ENCODE measurements at places on chromosomes 4 and X.

- peak; percentile 66 for DNase-seq
Observed at GRCh38 chr4:84965553-84966381, 723 bp downstream of the WDFY3 start.

DNA sequence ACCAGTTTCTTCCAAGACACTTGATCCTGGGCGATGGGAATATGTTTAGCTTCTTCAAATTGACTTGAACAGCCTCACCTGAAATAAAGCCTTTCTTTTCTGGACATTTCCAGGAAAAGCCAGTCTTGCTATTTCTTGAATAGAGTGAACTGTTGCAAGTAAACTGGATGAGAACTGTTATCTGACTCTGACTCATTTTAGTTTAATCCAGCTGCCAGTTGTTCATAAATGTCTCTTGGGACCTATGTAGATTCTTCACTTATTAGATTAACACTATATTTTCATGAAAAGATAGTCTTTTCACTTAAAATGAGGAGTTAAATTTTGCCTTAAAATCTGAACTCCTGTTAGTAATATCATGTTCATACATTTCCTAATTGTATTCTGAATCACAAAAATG is 615.4 kb upstream of the GALNT7 start:
- no peak for DNase-seq

DNA sequence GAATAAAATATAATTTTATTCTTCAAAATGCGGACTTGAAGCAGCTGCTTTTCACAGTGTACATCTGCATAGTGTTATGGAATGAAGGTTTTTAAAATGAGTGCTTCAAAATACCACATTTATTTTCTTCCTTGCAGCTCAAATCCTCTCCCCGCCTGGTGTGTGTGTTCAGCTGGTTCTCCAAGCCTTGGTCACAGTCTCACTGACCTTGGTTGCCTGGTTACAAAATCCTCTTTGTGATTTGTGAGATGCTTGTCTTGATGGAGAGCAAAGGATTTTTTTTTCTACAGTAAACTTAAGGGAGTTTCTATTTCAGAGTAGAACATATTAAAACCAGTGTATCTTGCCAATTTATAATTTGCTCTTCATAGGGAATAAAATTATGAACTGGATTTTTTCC is 139.2 kb downstream of the PCDH18 start:
- no peak for DNase-seq

GRCh38 chrX:41445781-41446358 is 1.3 kb upstream of the NYX start:
- no peak for DNase-seq

- no peak for DNase-seq
Observed at GRCh38 chrX:68685685-68686084, 38.2 kb downstream of the STARD8 start.

DNA sequence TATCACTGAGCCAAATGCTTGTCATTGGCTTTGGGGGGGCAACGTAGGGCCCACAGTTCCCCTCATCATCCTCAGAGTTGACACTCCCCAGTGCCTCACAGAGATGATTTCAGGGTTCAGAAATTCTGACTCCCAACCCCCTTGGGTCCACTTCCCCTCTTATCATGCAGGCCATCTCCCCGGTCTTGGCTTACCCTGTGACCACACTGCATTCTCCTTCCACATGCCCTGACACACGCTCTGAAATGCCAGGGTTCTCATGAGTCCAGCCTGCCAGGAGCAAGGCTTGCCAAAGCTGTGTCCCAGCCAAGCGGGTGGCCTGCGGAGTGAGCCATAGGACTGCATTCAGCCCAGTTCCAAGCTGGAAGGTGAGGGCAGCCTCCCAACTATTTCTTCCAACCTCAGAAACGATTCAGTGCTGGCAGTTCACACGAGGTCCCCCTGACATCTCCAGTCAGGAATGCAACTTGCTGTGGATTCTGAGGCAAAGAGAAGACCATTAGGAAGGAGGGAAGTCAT is 101.2 kb downstream of the SMIM20 start:
- DNase-seq = peak; percentile 34

DNA sequence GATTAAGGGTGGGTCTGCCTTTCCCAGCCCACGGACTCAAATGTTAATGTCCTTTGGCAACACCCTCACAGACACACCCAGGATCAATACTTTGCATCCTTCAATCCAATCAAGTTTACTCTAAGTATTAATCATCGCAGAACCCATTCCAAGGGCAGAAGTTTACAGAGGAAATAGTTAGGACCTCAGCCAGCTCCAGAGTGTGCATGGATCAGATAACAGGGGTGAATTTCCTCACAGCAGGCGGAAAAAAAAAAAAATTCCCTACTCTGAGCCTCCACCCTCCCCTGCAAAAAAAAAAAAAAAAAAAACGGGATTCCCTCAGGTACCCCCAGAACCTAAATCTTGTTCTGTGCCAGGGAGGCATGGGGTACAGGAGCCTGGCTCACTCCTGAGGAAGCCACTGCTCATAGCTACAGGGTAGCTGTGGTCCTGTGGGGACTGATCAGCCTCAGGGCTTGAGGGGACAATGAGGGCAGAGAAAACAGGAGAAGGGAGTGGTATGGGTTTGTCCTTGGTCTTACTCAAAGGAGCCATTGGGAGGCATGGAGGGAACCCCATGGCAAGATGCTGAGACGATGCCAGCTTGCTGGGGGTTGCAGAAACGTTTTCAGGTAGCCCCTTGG is 113.0 kb downstream of the DHRSX start:
- DNase-seq = no peak

DNA sequence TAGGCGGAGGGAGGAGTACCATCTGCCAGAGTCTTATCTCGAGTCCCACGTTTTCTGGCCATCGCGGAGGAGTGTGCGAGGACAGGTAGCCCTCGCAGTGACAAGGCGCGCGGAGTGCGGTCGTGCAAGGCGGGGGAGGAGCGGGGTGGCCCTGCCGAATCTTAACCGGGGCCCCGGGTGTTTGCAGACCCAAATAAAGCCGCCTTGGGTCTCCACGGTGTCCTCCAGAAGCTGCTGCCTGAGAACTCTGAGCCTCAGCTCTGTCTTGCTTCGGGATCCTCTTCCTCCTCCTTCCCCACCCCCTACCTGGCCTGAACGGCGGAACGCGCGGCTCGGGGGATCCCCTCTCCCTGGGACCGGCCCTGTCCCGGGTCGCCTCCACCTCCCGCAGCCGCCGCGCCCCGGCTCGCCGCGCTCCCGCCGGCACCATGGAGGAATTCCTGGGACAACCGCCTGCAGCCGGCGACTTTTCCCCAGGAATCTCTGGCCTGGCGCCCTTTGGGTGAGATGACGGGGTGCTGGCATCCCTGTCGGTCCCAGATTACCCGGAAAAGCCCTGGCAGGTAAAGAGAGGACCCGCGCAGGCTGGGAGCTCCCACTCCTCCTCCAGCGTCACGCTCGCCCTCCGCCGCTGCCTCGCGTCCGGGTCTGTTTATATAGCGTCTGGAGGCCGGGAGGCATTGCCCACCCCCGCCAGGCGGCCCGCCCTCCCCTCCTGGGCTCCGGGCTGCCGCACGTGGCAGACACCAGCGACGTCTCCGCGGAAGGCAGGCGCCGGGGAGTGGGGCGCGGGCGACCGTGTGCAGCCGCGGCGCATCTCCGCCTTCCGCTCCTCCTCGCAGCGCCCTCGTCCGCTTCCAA is at the start of gene GALNTL6:
GALNTL6 (plus strand) TSS at position 740 of the 861 bp plus-strand sequence.
- no peak for DNase-seq

DNA sequence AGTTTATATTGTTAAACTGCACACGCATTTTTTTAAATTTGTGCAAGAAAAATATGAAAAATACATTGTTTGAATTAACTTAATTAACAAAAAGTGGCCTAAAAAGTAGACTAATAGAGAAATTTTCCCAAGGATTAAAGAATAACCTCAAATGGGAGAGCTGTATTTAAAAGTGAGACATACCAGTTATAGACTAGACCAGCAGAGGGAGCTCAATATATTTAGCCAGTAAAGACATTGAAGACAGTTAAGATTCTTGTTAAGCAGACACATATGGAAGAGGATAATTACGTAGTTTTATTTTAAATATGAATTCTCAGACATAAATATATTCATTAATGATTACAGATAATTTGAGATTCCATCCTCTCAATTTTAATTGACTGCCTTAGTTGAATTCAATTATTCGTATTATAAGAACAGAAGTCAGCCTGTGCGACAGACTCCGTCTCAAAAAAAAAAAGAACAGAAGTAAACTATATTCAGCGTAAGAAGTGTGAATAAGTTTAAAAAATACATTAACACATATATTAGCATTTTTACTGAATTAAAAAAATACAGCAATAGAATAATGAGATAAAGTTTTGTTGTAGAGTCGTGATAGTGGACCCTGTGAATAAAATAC is 64.8 kb downstream of the GLRA3 start:
- DNase-seq = no peak

DNA sequence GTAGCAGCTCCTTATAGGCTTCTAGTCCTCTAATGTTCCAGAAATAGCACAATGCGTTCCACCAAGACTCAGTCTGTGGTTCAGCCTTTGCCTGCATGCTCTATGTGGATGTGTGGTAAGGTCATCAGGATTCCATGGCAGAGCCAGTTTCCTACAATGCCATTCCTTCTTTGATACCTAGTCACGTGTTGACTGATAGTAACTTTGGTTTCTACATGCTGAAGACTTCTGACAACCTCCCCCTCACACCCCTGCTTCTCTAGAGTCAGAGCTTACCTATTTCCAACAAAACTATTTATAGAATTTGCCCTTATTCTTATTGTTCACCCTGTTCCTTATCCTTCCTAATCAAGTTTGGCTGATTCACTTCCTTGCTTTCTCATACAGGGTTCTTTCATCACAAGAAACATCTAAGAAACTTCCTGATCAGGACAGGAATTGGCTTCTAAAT is 81.1 kb downstream of the CT47B1 start:
- DNase-seq = no peak

GRCh38 chr4:10671366-10671765 is 13.2 kb downstream of the CLNK start:
- no peak for DNase-seq

DNA sequence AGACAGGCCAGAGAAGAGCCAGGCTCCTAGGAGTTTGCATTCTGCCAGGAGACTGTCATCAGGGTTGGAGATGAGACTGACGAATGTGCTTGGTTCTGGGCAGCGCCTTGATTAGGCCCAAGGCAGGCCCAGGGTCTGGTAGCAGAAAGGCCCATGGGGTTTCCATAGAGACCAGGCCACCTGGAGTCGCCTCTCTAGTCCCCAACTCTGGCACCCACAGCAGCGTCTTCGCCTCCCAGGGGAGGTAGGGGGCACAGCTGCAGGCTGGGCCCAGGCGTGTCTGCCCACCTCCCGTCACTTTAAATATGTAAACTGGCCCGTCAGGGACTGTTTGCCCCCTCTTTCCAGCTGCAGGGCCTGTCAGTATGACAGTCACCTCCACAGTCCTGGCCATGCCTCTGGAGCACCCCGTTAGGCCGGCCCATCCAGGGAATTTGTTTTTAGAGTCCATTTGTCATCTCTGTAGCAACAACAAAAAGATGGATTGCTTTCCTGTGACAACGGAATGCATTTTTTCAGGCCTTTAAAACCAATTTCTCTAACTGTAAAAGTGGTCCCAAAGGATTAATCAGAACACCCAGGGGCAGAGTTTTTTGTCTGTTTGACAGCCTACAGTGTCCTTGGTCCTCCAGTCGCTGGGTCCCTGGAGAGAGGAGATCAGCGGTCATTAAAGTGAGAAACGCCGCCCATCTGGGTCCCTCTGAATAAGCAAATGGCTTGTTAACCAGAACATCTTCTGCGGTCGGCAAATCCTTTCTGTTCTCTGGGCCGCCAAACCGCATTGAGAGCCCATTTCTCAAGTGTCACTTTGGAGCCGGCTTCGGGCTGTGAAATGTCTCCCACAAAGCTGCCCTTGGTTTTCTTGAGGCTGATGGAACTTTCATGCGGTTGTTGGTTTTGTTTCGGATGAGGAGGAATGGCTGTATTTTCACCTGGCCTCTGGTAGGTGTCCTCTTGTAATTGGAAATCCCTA is 153.0 kb upstream of the PSAPL1 start:
- DNase-seq = no peak

DNA sequence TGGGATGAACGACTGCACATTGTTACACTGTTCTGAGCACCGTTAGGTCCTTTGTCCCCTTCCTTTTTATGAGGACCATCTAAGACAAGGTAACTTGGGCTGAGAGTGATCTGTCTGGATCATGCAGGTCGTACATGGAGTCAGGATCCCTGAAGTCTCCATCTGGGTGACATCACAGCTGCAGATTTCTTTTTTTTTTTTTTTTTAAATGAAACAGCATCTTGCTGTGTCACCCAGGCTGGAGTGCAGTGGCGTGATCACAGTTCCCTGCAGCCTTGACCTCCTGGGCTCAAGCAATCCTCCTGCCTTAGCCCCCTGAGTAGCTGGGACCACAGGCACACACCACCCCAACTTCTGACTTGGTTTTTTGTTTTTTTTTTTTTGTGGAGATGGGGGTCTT is 16.5 kb downstream of the SHROOM2 start:
- no peak for DNase-seq

GRCh38 chr4:186485561-186486062 is 69.8 kb downstream of the MTNR1A start:
- no peak for DNase-seq

GRCh38 chrX:5644776-5645175 is 583.9 kb downstream of the NLGN4X start:
- no peak for DNase-seq

- DNase-seq = no peak
Observed at GRCh38 chr4:10741961-10742699, 57.6 kb upstream of the CLNK start.

GRCh38 chr4:105196523-105197145 is 50.0 kb downstream of the TET2 start:
- DNase-seq = no peak

GRCh38 chr4:83618991-83619645 is 83.2 kb downstream of the GPAT3 start:
- no peak for DNase-seq

- no peak for DNase-seq
Observed at GRCh38 chr4:40915318-40916217, 165.8 kb downstream of the NSUN7 start.

GRCh38 chr4:123361195-123361861 is 35.3 kb upstream of the SPRY1 start:
- peak; percentile 16 for DNase-seq

GRCh38 chr4:139986689-139987501 is 167.1 kb downstream of the MAML3 start:
- DNase-seq = no peak

GRCh38 chr4:61501812-61502211 is 301.7 kb downstream of the ADGRL3 start:
- no peak for DNase-seq

DNA sequence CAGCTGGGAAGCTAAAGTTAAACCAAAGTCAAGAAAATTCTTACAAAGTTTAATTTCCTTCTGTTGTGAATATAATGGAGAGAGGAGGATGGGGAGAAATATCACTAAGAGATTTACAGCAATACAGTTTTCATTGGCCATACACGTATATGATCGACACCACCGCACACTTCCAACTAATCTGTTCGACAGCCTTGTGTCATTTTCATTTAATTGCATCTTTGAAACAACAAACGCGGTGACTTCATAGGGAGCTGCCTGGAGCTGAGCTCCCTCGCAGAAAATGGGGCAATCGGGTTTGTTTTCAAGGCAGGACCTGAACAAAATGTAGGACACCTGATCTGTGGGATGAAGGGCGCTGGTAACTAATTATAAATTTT is 1.3 kb downstream of the PTPN13 start:
- DNase-seq = no peak
